Panc1 (cell line): ENCODE measurements at places on chromosomes 11 and 22. TPM values are rescaled to one million over a fixed set of nuclear protein-coding genes. Genes with fewer than 3 reads are reported as not detected.

DNA sequence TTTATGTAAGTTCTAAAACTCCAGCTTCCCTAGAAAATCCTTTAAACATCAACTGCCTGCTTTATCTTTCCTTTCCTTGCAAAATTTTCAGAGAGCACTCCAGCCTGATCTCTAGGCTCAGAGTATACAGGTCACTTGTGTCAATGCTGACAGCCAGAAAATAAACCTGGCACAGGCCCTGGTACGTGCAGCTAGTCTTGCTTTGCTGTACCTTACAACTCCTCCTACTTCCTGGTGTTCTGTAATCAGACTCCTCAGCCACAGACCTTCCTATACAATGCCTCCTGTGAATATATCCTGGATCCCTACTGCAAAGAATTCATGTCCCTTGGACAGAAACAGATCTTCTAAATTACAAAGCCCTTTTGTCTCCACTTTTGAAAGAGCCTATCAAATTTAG, 24.2 kb upstream of the TMEM123 start:
- no peak for DNase-seq

DNA sequence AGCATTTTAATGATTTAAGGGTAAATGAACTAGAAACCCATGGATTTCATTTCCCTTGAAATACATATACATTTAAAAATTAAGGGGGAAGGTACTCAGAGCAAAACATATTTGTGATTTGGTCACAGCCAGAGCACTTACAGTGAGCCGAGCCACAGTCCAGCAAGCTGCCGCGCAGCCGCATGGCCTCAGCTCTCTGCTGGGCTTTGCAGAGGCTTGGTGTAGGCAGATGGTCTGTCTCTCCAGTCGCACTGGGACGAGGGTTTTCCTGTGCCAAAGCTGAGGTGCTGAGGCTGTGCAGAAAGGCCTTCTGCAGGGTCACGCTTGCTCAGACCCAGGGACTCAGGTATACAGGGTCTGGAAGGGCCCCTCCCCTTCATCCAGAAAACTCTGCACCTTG, 367.3 kb downstream of the OPCML start:
- DNase-seq = no peak

Gene MMP8
- total RNA-seq = not detected

GRCh38 chr11:95495706-95496105, 264.7 kb upstream of the SESN3 start:
- no peak for DNase-seq

- no peak for DNase-seq
Measured at GRCh38 chr22:37053310-37054055, 1.9 kb downstream of the KCTD17 start.

- no peak for DNase-seq
Measured at GRCh38 chr11:120516461-120517389, 5.2 kb downstream of the GRIK4 start.

- no peak for DNase-seq
Measured at GRCh38 chr22:36769541-36770512, 6.1 kb downstream of the IFT27 start.

Gene SUSD2
- total RNA-seq = 10.6 TPM

GRCh38 chr11:111573821-111574249, 28.4 kb upstream of the SIK2 start:
- DNase-seq = no peak

DNA sequence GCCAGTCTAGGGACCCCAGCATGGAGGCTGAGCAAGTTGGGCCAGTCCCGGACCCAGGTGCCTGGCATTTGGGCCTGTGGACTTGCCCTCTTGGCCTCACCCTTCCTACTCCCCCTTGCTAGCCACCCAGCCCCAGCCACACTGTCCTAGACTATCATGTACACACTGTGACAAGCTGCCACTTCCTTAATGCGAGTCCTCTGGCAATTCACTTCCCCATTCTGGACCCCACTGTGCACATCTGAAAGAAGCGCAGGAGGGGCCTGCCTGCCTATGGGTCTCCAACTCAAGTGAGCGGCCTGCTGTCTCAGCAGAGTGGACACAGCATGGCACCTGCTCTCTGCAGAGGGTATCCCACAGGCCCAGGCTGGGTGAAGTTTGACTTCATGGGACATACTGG, 68.5 kb upstream of the LMO1 start:
- DNase-seq = no peak

DNA sequence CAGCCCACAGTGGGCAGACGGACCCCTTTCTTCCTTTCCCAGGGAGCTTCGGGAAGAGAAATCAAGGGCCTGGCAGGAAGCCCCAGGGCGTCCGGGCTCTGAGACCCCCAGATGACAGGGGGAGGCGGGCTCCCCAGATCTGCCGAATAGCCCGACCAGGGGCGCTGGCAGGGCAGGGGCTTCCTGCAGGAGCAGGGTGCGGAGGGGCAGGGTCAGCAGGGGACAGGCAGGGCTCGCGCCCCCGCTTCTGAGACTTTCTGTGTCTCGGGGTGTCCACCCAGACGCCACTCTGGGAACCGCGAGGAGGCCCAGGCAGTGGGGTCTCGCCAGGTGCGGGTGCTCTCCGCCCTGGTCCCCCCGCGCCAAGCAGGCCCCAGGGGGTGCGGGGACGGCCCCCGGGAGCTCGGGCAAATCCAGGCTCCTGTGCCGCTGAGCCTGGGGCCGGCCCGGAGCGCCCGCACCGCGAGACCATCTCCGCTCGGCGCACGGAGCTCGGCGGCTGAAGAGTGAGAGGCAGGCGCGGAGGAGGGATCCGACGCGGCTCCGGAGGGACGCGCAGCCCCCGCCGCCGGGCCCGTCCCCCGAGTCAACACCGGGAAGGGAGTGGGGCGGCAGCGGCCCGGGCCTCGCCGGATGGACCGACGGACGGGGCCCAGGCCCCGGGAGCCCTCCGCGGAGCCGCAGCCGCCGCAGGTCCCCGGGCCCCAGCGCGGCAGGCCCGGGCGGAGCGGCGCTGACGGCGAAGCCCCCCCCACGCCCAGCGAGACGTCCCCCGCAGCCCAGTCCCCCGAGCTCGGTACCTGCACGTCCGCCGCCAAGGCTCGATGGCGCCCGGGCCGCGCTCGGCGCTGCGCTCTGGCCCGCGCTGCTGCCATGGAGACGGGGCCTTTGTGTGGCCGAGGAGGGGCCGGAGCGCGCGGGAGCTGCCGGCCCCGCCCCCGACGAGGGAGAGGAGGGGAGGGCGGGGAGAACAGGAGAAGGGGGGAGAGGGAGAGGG, at the start of gene PLXNB2:
PLXNB2 (minus strand) TSS at position 894 of the 997 bp plus-strand sequence. CDS start 17,062 bp downstream, outside the sequence.
- no peak for DNase-seq

- DNase-seq = no peak
Measured at GRCh38 chr11:31720225-31720624, 90.9 kb downstream of the PAX6 start.

GRCh38 chr11:121757480-121758125, 304.8 kb upstream of the SORL1-AS1 start:
- DNase-seq = no peak
